ENCODE measurements at places on chromosomes 6 and 20. TPM values are rescaled to one million over a fixed set of nuclear protein-coding genes. Genes with fewer than 3 reads are reported as not detected.

DNA sequence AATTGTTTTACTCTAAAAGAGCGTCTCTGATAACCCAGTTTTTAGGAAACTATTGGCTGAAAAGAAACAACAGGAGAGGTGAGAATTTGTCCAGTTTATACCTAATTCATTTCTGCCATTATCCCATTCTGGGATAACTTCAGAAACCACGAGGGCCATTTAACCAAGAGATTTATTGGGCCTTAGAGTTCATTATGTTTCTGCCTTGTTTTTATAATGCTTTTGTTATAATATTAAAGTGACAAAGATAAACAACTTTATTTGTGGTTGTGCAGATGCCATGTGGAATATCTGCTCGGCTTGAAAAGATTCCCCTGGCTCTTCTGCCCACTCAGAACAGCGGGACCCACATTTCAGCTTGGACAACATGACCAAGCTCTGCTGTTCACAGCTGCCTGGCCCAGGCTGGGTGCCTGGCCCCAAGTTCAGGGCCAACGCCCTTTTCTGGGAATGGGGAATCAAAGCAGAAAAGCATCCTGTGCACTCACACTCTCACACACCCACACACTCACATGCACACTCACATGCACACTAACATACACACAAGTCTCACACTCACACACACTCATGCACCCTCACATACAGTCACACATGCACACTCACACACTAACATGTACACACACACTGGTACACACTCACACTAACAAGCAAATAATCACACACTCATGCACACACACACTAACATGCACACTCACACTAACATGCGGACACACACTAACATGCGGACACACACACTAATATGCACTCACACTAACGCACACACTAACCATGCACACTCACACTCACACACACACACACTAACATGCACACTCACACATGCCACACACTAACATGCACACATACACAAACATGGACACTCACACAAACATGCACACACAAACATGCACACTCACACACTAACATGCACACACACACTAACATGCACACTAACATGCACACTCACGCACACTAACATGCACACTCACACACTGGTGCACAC lies 86.7 kb upstream of the NEDD9 start:
- DNase-seq, result no peak

DNA sequence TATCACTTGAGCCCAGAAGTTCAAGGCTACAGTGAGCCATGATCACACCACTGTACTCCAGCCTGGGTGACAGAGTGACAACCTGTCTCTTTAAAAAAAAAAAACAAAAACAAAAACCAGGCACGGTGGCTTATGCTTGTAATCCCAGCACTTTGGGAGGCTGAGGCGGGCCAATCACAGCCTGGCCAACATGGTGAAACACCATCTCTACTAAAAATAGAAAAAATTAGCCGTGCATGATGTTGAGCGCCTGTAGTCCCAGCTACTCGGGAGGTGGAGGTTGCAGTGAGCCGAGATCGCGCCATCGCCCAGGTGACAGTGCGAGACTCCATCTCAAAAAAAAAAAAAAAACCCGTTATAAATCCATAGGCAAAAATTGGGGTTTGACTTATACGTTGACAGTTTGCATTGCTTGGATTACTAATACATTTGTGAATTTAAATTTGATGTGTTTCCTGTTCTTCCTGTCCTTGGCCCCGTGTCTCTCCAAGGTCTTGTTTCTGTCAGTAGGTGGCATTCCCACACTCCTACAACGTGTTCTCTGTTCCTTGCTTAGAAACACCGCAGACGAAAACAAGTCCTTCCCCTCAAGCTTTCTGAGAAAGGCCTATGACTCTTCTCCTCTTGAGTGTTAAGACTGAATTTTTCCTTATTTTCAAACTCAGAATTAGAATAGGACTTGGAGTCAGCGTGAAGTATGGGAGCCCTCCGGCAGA lies 147.0 kb downstream of the DTNBP1 start:
- no peak for DNase-seq

Gene SIRPA
- total RNA-seq, result 53.4 TPM

GRCh38 chr6:53833155-53833554 lies 38.4 kb downstream of the LRRC1 start:
- no peak for DNase-seq

DNA sequence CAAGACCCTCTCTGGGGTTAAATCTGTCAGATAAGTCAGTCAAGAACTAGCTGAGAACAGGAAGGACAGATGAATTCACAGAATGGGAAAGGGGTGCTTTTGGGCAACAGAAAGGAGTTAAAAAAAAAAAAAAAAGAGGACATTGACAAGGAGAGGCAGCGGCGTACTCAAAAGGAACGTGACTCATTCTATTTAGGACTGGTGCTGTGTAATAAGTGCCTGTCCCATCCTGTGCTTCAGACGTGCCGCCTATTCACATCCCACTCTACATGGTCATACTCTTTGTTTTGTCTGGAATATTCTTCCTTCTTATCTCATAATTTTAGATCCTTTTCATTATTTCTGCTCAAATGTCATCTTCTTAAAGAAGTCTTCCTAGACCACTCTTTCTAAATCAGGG lies 101.1 kb upstream of the EMILIN3 start:
- DNase-seq, result no peak

Gene TNFAIP3
- total RNA-seq, result 33.8 TPM

DNA sequence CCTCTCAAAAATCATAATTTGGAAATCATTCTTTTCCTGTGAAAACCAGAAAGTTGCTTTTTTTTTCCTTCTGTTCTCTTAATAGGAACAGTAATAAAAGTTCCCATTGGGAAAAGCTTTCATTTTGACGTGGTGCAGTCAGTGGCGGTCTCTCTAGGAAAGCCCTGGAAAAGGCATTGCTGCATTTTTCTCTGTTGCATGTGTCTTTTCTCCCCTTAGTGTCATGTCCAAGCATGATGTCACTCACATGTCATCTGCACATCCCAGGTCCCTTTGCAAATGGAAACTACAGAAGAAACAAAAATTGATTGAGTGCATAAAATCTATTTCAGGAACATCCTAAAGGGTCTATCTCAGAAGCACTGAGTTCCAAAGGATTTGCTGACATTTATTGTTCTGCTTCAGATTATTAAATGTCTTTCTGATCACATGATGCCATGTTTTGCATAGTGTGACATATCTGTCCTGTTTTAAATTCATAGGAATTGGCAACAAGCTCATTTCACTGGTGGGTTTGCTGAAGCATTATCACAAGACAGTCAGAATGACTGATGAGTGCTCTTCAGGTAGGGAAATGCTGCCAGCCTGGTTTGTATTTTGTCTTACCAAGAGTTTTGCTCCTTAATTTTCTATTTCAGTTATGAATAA lies 208.7 kb downstream of the SOX4 start:
- no peak for DNase-seq

DNA sequence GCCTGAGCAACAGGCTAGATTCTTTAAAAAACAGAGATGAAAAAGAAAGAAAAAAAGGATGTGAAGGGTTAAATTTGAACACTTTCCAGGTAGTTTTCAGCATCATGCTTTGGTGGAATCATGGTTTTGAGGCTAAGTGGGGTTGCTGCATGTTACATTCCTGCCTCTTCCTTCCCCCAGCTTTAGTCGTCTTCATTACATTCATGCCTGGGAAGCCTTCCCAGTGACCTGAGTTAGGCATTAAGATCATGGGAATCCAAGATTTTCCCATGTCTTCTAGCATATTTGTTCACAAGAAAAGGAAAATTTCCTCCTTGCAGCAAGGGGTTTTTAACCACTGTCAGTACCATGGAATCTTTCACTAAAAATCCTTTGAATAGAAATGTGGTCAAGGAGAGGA lies 12.0 kb downstream of the TPX2 start:
- no peak for DNase-seq

GRCh38 chr20:12110711-12111110 lies 193.0 kb downstream of the BTBD3 start:
- no peak for DNase-seq

DNA sequence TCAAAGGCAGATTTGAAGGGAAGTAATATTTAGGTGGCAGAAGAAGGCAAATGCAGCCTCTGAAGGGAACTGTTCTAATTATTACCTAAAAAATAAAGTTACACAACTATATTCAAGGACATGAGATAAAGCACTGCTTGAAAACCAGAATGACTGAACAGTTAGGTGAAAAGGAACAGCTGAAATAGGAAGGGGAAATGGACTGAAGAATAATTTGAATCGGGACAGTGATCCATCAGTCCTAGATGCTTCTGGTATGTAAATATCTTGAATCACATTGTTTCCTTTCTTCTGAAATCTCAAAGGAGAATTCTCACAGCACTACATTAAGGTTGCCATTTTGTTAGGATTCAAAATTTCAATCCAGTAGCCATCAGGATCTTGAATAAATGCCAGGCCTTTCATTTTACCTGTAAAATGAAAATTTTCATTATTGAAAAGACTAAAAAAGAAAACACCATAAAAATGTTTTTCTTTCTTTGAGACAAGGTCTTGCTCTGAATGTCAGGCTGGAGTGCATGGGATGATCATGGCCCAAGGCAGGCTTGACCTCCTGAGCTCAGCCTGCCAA lies 25.9 kb downstream of the GLO1 start:
- DNase-seq, result no peak

DNA sequence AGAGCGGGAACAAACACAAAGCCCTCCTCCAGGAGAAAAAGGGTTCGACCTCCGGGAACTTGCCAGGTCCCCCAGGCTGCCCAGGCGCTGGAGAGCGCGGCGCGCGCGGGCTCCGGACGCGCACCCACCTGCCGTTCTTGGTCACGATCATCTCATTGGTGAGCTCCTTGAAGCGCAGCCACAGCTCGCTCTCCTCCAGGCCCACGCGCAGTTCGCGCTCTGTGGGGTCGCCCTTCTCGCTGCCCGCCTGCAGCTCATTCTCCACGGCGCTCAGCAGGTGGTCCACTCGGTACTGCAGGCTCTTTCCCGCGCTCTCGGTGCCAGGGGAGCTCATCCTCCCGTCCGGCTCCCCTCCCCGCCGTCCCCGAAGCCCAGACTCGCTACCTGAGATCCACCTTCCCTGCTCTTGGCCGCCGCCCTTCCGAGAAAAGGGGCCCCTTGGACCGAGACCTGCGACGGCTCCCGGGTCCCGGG lies 356 bp downstream of the TBXT start:
- DNase-seq, result no peak
